AG08395 (cell line): ENCODE measurements at places on chromosomes 3 and 15.

GRCh38 chr15:78177447-78177873 is 28.3 kb downstream of the IDH3A start:
- DNase-seq = peak; percentile 61

- no peak for DNase-seq
Measured at GRCh38 chr3:100335434-100335833, 877 bp downstream of the NIT2 start.

- DNase-seq = no peak
Measured at GRCh38 chr15:96424674-96425073, 94.2 kb downstream of the NR2F2 start.

DNA sequence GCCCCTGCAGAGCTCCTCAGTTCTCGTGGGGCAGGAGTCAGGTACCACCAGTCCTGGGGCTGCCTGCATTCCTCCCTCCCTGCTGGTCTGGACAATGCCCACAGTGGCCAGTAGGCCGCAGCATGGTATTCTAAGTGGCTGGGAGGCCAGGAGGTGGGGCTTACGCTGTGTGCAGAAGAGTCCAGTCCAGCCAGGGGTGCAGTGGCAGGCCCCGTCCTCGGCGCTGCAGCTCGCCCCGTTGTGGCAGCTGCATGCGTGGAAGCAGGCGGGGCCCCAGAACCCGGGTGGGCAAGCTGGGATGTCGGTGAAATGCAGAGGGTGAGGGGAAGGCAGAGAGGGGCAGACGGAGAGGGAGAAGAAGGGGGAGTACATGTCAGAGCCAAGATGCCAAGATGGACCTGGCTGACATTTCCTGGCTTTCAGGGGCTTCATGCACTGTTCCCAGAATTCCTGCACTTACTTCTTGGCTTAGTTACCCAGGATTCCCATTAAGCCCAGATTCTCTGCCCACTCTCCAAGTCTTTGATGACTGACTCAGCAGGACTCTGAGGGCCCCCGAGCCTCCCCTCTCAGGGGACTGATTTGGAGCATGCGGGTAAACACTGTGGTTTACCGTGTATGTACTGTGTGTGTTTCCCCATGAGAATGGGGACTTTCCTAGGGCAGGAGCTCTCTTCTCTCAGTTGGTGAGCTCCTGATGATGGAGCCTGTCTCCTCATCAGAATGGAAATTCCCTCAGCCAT is 47.5 kb downstream of the RAB11A start:
- DNase-seq = peak; percentile 88

- no peak for DNase-seq
Measured at GRCh38 chr15:62993066-62993465, 49.5 kb upstream of the TPM1 start.

GRCh38 chr3:68771681-68772080 is 160.7 kb downstream of the TAFA4 start:
- DNase-seq = no peak

- no peak for DNase-seq
Measured at GRCh38 chr15:83290236-83290635, 5.8 kb upstream of the BNC1 start.

DNA sequence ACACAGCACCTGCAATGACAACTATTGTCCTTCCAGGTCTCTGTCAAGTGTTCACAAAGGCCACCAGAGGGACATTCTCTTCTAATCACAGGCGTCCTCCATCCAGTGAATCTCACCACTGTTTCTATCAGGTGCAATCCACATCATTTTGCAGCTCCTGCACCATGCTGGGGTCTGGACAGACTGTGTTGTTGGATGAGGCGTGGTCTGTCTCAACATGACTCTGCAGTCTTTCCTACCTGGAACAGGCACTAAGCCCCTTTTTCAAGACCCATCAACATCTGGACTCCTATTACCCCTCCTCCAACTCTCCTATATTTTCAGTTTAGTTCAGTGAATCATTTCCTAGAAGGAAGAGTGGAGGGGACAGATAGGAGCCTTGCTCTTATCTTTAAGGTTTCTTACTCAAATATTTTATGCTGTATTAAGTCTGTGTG is 31.5 kb upstream of the VEPH1 start:
- no peak for DNase-seq

GRCh38 chr3:175648899-175649298 is 789.8 kb downstream of the NAALADL2 start:
- no peak for DNase-seq

GRCh38 chr3:58051196-58051595 is 43.0 kb downstream of the FLNB start:
- DNase-seq = peak; percentile 81

- DNase-seq = no peak
Measured at GRCh38 chr15:95953032-95953431, 377.5 kb upstream of the NR2F2 start.

GRCh38 chr15:87547470-87548181 is 708.9 kb downstream of the NTRK3 start:
- no peak for DNase-seq

GRCh38 chr3:189289251-189289650 is 117.5 kb downstream of the TPRG1 start:
- DNase-seq = no peak

GRCh38 chr15:59532770-59533379 is 78.7 kb upstream of the GCNT3 start:
- peak; percentile 18 for DNase-seq

GRCh38 chr3:47846186-47846879 is 43.4 kb downstream of the DHX30 start:
- no peak for DNase-seq
